ENCODE measurements at places on chromosomes 7 and 10.

GRCh38 chr10:49252313-49253034 lies 46.5 kb upstream of the C10orf71 start:
- DNase-seq, result no peak

GRCh38 chr7:18426564-18427226 lies 68.9 kb upstream of the HDAC9 start:
- no peak for DNase-seq

DNA sequence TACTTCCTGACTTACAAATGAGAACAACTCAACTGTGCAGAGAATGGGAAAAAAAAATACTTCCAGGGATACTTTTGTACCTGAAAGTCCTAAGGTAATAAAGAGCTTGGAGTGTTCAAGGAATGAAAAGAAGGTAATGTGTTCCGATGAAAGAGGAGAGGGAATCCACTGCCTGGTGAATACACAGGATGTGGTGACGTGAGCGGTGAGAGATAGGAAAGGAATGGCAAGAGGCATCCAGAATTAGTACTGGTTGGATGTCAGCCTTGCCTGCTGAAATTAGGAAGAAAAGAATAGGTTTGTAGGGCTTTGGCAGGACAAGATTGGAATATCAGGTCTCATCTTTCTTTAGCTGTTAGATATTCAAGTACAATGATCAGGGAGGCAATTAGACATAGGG lies 347.7 kb downstream of the POM121L12 start:
- no peak for DNase-seq

GRCh38 chr10:58950618-58951017 lies 225.8 kb upstream of the PHYHIPL start:
- no peak for DNase-seq

DNA sequence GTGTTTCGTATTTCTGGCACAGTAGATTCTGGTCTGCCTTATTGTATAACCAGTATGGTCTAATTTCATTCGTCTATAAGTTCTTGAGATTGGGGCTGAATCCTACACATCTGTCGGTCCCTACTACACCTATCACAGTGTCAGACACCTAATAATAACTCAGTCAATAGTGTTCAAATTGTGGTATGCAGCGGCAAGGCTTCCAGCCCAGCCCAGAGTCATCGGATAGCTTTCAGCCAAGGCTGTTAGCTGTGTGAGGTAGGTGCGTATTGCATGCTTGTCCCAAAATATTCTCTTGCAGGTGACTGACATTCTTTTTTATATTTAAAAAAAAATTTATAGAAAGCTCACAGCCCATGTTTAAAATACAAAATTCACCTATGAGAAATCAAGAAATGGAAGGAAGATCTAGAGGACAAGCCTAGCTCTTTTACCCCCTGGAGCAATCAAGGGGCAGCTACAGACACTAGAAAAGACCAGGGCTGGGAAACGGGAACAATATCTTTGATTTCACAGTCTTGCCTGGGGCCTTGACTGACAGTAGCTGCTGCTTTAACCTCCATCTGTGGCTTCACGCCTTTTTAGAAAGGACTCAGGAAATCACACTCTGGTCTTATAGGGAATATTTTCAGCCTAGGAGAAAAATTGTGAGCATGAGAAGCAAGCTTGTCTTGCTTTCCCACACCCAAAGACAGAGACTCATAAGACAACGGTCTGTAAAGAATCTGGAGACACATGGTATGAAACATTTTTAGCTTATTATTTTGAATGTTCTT lies 9.5 kb upstream of the ASB4 start:
- DNase-seq, result no peak

DNA sequence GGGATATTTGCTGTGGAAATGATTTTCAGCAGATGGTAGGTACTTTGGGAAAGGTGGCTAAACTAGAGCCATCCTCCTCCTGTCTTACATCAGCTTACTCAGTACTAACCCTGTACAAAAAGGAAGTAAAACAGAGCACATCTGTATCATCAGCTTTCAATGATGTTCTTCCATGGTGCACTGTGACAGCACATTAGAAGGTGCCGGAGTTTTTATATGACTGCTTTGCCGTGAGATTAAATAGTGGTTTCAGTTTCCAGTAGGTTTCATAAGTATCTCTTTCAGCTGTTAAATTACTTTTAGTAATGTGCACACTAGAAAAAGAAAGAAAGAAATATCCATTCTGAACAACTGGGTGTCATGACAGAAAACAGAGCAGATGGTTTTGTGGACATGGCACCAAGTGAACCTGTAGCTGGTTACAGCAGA lies 86.5 kb downstream of the ARID5B start:
- DNase-seq, result no peak

DNA sequence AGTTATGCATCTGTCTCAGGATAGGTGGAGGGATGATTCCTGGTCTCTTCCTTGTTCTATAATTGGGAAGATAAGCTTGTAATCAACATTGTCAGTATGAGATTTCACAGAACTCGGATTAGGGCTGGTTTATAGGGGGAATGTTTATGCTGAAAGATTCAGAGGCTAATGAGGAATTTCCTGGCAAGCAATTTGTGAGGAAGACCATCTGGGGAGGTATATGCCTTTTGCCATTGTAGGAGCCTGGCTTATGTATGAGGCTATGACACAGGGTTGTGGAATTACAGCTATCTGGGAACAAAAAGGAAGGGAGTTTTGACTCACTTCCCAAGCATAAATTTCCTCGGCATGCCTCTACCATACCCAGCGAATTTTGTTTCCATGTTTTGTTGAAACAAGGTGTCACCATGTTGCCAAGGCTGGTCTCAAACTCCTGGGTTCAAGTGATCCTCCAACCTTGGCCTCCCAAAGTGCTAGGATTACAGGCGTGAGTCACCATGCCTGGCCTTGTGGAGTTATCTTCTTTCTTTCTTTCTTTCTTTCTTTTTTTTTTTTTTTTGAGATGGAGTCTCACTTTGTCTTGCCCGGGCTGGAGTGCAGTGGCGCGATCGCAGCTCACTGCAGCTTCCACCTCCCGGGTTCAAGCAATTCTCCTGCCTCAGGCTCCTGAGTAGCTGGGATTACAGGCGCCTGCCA lies 1.6 kb upstream of the COPS6 start:
- no peak for DNase-seq

DNA sequence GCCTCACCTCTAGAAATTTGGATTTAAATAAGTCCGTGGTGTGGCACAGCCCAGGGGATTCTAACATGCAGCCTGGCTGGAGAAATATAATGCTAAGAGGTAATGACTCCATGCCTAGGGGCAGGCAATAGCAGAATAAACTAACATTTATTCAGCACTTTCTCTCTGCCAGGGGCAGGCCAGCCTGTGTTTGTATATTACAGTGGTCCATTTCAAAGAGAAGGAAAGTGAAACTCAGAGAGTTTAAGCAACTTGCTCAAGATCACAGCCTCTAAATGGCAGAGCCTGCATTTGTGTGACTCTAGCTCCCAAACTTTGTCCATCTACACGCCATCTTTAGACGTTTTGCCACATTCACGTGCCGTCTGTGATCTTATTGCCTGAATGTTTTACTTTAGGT lies 6.7 kb upstream of the LRRC18 start:
- DNase-seq, result no peak

- no peak for DNase-seq
Observed at GRCh38 chr10:5571826-5572225, 47.1 kb downstream of the CALML3 start.

GRCh38 chr10:50316174-50316573 lies 64.9 kb upstream of the ASAH2 start:
- DNase-seq, result no peak

- no peak for DNase-seq
Observed at GRCh38 chr7:12766416-12766815, 79.0 kb downstream of the ARL4A start.

DNA sequence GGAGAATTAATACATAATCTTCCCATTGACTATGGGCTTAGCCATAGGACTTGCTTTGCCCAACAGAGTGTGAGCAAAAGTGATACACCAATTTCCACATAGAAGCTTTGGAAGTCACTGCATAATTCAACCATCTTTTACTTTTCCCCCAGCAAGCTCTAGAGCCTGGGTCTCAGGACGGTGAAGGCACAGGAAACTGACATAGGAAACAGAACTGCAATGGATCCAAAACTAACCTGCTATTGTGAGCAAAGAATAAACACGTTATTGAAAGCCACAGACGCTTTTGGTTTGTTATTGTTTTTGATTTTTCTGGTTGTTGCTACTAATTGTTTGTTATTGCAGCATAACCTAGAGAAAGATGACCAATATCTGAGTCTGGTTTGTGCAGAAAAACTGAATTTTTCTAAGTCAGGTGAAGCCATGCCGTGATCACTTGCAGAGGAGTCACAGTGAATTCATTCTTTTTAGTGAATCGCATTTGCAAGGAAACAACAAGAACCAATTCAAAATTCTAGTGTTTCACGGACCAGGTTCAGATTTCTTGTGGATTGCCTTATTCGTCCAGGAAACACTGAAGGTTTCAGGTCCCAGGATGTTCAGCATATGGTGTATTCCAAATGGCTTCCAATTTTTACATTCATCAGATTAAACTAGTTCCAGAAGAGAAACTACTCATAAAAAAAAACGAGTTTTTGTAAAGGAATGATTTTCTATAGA lies 52.8 kb downstream of the CUBN start:
- no peak for DNase-seq

DNA sequence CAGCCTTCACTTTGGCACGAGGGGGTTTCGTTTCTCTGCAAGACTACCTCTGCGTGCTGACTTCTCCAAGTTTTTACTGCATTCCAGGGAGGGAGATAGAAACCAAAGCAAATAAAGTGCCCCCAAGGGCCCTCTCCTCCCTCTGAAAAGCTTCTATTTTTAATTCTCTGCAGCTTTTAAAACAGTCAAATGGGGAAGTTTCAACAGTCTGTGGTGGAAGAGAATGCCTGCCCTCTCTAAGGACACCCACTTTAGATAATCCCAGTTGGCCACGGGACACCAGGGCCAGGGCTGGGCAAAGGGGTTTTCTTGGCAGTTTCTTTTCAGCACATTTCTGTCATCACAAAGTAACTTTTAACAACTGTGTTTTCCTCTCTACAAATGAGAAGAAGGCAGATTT lies 386.7 kb upstream of the NPVF start:
- DNase-seq, result no peak
